ENCODE measurements at places on chromosomes 2 and 18.
A peak's percentile ranks its signal among the peaks of the same experiment; 100 is the strongest.

GRCh38 chr18:44286049-44286448 is 394.6 kb upstream of the SETBP1 start:
- no peak for DNase-seq

DNA sequence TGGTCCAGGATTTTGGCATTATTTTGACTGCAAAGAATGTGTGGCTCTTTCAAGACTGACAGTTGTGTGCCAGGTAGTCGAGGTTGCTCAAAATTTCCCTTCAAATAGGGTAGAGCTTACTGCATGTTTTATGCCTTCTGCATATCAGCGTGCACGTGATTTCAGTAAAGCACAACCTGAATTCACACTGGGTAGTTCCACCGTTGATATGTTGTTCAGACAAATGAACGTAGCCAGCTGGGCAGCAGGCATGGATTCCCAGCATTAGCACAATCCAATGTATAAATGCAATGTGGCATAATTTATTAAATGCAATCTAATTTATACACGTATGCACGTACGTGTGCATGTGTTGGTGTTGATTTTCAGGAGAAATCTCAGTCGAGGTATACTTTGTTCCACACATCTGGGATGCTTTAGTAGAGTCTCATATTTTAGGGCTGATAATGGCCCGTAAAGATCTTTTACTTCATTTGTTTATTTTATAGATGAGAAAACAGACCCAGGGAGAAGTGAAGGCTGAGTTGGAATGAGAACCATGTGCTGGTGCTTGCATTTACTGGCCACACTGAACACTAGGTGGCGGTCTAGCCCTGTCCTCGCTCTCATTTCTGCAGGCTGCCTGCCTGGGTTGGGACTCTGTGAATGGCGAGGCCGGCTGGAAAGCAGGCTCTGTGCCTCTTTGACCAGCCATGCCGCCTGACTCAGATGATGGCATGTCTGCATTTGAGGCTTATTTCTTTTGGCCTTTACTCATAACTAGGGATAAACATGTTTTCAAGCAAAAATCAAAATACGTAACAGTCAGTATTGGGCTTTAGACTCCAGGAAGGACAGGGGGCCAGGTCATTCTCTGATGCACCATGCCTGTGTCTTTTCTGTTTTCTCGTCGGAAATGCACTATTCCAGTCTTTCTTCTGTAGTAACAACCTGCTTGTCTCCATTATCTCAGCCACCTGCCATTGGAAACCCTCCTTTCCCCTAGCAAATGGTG is 120.4 kb downstream of the RNF144A start:
- peak; percentile 10 for DNase-seq

GRCh38 chr2:215758691-215759090 is 254.7 kb downstream of the MREG start:
- no peak for DNase-seq

- DNase-seq, result no peak
Measured at GRCh38 chr2:160465002-160465401, 28.6 kb downstream of the RBMS1 start.

DNA sequence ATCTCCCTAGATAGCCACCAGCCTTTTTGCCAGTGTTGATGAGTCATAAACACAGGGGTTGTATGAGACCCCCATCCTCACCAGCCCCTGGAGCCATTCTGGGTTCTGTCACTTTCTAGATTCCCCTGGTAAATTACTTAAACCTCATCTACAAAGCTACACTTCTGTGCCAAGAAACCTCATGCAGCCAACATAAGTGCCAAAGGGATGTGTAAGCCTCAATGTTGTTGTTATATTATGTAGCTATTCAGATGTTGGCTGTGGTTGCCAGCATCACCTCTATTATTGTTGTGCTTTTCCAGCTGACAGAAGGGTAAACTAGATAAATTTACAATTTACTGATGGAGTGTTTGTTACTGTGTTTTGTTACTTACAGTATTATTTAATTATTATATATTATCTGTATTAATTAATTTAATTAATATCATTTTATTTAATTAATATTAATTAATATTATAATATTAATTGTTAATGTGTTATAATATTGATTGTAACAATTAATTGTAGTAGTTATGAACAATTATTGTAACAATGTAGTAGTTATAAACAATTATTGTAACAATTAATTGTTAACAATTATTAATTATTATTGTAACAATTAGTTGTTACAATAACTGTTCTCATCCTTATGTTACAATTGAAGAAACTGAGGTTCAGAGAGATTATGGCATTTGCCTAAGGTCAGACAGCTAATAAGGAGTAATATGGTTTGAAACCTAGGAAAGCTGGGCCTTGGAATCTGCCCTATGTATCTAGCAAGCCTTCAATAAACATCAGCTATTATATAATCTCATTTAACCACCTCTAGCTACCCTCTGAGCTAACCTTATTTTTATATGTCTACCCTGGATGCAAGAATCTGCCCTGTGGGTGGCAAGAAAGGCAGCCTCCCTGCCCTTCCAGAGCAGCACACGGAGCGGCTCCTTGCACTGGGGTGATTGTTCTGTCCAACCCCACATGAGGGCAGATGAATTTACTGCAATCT is 36.1 kb downstream of the PSTPIP2 start:
- no peak for DNase-seq

DNA sequence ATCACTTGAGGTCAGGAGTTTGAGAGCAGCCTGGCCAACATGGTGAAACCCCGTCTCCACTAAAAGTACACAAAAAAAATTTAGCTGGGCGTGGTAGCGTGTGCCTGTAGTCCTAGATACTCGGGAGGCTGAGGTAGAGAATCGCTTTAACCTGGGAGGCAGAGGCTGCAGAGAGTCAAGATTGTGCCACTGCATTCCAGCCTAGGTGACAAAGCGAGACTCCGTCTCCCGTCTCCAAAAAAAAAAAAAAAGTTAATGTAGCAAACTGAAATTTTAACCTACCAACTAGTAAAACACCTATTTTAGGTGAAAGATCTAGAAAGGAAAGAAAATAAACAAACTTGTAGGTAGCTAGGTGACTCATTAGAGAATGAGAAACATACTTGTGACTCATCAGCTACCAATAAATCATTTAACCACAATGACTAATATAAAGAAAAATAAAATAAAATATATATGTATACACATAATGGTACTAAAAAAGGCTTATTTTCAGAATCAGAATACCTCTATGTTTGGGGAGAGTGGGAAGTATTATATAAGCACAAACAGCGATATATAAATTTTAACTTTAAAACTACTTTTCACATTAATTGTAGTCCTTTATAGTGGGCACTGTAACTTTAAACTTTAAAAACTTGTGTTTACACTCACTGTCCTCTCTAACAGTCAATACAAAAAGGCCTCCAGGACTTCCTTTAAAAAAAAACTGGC is 36.6 kb downstream of the DARS1 start:
- no peak for DNase-seq

- DNase-seq, result no peak
Measured at GRCh38 chr18:74353169-74353775, 37.6 kb downstream of the C18orf63 start.

DNA sequence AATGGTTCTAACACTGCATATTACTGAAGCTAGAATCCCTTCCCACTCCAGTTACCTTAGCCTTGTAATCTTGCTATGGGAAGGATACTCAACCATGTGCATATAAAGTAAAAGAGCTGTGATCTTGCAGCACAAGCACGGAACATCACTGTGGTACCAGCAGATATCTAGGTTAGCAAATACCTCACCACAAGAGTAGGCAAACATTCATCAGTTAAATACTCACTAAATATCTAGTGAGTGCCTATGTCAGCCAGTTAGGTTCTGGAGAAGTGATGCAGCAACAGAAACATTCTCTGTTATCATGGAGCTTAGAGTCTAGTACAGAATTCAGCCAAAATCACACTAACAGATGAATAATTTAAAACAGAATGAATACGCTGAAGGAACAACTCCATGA is 349.6 kb upstream of the UBE2E3 start:
- DNase-seq, result no peak

GRCh38 chr2:191386938-191387536 is 141.8 kb downstream of the MYO1B start:
- no peak for DNase-seq

- DNase-seq, result no peak
Measured at GRCh38 chr18:32287249-32287648, 97.4 kb downstream of the MEP1B start.

- no peak for DNase-seq
Measured at GRCh38 chr2:163719331-163719730, 16.5 kb downstream of the FIGN start.

- no peak for DNase-seq
Measured at GRCh38 chr2:236568068-236568921, 1.3 kb upstream of the ACKR3 start.

- no peak for DNase-seq
Measured at GRCh38 chr18:74715865-74716712, 118.4 kb downstream of the ZNF407 start.

- no peak for DNase-seq
Measured at GRCh38 chr2:37864217-37864616, 60.9 kb upstream of the RMDN2 start.

DNA sequence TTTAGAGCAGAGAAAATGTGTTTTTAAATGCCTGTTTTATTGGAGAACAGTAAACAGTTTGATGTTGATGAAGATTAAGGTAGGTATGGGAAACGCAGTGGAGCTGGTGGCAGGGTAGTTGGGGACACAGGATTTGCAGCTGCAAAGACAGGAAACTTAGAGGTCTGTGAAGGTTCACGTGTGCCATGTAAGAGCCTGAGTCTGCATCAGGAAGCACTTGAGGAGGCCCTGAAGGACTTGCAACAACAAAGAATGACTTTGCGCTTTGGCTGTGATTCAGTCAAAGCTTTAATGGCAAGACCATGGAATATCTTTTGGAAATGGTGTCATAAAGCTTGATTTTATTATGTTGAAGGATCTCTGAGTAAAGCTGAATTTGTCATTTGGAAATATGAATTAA is 347.6 kb upstream of the KCNJ3 start:
- DNase-seq, result no peak

- DNase-seq, result no peak
Measured at GRCh38 chr2:233991196-233991595, 59.3 kb upstream of the SPP2 start.

DNA sequence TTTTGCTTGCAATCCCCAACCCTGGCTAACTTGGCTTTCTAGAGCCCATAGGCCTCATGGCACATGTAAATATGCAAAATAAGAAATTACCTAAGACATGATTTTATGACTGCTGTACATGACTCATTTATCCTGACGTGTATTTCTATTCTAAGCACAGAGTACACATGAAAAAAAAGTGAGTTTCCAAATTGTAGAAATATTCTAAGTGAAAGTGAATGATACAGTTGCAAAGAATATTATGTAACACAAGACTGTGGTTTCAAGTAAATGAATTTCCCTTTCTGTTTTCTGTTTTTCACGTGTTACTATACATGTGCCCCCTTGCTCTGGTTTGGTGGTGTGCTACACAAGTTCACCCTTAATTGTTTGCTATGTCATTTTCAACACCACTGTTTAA is 162.4 kb downstream of the LRP1B start:
- no peak for DNase-seq

Data from activated naive CD4-positive, alpha-beta T cell (primary cell).